ENCODE measurements at places on chromosomes 5 and 9.

DNA sequence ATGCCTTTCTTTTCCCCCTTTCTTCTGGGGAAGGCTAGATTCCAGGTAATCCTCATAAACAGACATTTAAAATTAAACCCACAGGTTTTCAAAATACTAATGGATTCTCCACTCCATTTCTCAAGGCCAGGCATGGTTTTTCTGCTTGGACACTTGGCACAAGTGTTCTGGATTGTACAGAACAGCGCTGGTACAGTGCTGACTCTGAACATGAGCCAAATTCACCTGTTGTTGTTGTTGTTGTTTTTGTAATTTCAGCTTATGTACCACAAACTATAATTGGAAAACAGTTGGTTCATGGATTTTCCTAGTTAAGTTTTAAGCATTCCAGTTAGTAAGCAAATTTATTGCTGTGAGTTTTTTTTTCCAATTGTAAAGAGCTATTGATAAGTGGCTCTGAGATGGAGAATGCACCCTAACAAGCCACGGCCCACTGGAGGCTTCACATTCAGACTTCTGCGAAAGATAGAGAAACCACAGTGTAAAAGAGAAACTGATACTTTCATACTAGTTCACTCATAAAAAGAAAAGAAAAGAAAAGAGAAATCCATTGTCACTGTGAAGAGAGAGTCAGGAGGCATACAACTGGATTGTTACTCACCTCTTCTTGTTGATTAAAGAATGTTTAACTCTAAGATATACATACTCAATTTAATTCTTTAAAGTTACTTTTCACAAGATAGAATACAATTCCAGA is 16.2 kb upstream of the ITGA1 start:
- no peak for DNase-seq

GRCh38 chr9:21266733-21267484 is 27.1 kb upstream of the IFNA14 start:
- no peak for DNase-seq

- peak; percentile 76 for DNase-seq
Measured at GRCh38 chr9:15135164-15135792, 171.7 kb downstream of the TTC39B start.

GRCh38 chr5:143065996-143066522 is 295.9 kb downstream of the ARHGAP26 start:
- no peak for DNase-seq

DNA sequence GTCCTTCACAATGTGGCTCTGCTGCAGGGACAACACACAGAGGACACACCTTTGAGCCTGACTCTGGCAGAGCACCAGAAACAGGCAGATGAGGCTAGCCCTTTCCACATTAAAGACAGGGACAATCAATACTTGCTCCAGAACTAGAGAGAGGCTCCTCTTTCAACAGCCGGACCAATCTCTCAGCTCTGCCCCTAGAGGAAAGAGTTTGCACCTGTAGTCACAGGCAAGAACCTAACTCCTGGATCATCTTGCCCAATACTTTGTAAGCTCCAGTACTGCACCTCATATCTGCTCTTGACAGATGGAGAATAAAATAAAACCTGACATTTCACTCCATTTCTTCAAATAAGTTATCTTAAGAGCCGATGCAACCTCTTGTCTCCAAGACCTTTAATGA is 52.1 kb downstream of the EPB41L4A start:
- DNase-seq = no peak

- no peak for DNase-seq
Measured at GRCh38 chr9:133202688-133203453, 6.2 kb downstream of the OBP2B start.

- DNase-seq = no peak
Measured at GRCh38 chr5:147359101-147359500, 124.3 kb downstream of the STK32A start.

DNA sequence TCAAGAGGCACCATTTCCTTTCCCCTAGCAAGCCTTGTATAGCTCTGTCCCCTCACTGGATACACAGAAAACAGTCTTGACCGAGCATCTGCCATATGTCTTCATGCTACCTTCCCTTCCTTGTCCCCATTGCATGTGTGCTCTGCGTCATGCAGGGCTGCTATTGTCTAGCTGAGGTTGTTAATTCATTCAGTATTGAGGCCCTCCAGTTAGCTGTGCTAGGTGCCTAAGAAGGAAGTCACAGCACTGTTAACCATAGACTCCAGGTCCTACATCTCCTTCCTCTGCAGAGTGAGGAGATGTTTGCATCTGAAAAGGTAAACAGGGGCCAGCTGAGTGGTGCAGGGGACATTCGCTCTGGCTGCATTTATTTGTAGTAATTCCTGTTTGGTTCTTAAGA is 48.2 kb downstream of the SLC1A3 start:
- no peak for DNase-seq

GRCh38 chr5:143328589-143329220 is 74.8 kb downstream of the NR3C1 start:
- DNase-seq = no peak

GRCh38 chr9:84228130-84228720 is 112.3 kb downstream of the SLC28A3 start:
- no peak for DNase-seq

DNA sequence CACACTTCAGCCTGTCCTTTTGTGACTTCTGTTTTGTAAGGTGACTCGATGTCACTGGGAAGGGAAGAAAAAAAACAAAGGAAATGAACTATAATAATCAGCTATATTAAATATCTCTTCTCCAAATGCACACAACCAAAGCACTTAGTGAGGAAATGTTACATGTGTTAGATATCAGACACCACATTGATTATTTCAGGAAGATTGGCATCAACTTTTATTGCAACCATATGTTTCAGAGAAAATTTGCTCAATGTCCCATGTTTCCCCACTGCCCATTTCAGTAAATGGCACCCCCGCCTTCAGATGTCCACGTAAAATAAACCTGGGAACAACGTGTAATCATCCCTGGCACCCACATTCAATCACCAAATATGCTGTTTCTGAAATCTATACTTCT is 151.8 kb downstream of the EPB41L4A start:
- DNase-seq = no peak

GRCh38 chr5:158811921-158812320 is 287.8 kb downstream of the EBF1 start:
- DNase-seq = no peak

DNA sequence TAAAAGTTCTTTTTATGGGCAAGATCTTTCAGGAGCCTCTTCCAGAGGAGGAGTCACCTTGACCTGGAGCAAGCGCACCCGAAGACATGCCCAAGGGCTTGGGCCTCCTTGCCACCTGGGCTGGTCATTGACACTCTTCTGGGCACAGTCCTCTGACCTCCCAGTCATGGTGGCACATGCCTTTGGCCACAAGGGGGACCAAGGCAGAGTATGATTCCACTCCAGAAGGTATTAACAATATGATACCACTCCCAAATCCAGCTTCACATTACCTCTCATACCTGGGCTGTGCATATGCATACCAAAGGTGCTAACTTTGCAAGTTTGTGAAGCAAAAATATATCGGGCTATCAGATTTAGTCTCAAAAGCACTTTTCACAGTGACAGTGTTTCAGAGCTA is 84.6 kb downstream of the MAST4 start:
- no peak for DNase-seq

- no peak for DNase-seq
Measured at GRCh38 chr9:25733336-25733982, 55.2 kb upstream of the TUSC1 start.

DNA sequence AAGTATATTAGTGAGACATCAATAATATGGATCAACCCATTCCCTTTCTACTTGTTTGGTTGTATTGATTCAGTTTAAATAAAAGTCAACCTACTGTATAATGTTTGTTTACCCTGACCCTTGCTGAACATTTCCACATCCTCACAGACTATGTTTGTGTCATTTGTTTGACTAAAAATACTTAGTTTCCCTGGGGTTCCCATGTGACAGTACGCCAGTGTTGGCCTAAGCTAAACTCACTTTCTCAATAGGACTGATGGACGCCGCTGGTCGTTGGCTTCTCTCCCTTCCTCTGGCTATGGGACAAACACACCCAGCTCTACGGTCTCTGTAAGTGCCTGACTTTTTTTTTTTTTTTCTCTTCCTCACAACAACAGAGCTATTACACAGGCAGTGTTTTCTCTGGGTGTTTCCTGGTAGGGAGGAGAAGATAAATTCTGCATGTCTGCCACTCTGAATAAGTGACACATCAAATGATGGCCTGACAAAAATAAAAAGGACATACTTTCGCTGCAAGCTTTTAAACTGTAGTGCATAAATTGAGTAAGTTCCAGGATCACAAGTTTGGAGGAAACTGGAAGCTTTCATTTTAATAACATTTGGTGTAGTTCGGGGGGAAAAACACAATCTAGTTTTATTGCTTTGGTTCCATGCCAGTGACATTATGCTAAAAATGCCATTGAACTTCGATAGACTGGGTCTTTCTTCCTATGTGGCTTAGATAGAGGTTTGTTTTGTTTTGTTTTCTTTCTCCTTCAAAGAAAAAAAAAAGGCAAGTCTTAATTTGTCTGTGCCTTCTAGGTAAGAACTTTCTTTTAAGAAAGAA is 101.0 kb downstream of the CD180 start:
- DNase-seq = no peak

- no peak for DNase-seq
Measured at GRCh38 chr5:178466342-178466741, 123.9 kb downstream of the COL23A1 start.

GRCh38 chr5:7856855-7857254 is 5.9 kb upstream of the CFAP90 start:
- peak; percentile 24 for DNase-seq
